ENCODE measurements at places on chromosomes 6 and 20.

GRCh38 chr6:11536795-11537194 lies 754 bp upstream of the TMEM170B start:
- no peak for DNase-seq

- DNase-seq, result no peak
These were observed 312 bp downstream of the TXNDC5 start for GRCh38 chr6:7910298-7910653.

DNA sequence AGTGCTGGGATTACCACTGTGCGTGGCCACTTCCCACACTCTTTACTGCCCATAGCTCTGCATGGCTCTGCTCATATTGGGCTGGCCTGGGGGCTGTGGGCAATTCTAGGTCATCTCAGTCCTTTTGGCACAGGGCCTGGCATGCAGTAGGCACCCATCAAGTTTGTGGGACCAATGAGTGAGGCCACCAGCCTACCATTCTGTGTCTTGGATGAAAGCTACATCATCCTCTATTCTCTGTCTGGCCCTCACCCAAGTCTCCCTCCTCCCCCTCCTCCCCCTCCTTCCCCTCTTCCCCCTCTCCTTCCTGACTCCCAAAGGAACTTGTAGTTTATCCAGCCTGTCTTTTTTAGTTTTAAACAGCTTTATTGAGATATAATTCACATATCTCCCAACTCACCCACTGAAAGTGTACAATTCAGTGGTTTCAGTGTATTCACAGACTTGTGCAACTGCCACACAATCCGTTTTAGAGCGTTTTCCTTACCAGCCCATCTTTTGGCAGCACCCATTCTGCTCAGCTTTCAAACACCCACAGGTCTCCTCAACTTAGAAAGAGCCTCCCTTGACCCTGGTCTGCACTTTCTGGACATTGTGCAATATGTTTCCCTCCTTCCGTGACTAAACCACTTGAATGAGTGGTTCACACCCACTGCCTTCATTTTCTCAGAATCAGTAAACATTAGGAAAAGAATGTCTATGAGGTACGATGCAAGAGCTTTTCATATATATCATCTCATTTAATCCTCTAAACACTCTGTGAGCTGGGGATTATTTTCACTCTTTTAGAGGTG lies 21.5 kb upstream of the MRPS18A start:
- DNase-seq, result no peak

GRCh38 chr6:10413850-10414738 lies 780 bp downstream of the TFAP2A start:
- DNase-seq, result no peak

DNA sequence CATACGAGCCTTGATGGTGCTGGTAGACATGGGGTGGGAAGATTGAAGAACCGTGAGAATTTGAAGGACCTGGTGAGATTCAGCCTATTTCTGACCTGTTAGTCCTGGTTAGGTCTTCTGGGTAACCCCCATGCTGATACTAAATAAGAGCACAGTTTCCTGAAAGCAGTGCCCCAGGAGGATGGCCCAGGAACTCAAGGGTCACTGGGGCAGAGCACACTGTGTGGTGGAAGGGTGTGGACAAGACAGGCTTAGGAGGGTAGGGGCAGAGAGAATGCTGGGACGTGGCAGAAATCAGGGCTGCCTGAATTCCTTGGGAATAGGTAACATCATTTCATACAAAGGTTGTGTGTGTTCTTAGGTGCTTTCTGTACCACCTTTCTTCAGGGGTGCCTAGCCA lies 31.9 kb upstream of the ENPP1 start:
- DNase-seq, result no peak

- DNase-seq, result peak; percentile 70
These were observed 27.1 kb upstream of the SYNCRIP start for GRCh38 chr6:85669735-85670194.

DNA sequence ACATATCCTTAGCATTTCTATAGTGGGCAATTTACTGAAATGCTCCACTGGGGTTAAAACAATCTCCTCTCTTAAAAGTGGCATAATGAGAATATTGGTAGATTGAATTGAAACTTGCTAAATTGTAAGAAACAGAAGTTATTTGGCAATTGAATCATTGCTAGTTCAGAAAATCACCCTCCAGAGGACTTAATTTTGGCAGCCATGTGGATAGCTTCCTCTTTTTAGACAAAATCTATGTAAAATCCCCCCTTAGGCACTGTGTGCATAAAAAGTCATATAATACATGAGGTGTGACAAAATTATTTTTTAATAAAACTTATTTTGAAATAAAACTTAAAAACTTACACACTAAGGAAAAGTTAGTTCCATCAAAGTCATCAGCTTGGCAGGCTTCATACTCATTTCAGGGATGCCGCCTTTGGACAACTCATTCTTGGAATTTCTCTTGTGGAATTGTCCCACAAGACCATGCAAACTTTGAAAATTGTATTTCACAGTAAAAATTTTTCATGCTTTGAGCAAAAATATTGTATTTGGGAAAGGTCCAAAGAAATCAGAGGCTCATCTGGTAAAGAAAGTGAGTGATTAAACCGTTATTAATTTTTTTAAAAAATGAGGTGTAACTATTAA lies 473.0 kb downstream of the BCKDHB start:
- DNase-seq, result no peak

DNA sequence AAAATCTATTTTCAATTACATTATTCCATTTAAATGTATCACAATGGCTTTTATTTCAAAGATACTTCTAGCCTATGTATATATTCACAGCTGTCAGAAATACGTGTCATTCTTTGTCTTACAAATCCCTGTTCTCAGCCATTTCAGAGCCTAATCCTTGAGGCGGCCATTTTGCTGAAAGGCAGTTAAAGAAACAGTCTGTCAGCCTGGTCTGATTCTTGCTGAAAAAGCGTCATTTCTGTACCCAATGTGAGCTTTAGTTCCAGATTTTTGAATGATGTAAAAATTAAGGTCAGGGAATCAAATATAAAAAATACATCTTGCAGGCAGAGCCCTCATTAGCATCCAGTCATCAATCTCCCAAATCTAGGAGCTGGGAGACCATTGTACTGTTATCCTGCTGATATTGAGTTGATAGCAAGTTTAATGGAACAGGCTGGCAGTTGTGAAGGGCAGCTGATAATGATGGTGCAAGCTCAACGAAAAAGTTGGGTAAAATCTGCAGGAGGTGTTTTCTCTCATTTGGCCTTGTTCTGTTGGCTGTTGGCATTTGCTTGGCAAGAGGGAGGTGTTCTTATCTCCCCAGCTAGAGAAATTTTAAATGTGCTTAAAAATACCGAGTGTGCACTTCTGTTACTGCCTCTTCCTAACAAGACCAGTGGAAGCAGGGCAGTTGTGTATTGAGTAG lies 314.8 kb downstream of the SOX4 start:
- no peak for DNase-seq

DNA sequence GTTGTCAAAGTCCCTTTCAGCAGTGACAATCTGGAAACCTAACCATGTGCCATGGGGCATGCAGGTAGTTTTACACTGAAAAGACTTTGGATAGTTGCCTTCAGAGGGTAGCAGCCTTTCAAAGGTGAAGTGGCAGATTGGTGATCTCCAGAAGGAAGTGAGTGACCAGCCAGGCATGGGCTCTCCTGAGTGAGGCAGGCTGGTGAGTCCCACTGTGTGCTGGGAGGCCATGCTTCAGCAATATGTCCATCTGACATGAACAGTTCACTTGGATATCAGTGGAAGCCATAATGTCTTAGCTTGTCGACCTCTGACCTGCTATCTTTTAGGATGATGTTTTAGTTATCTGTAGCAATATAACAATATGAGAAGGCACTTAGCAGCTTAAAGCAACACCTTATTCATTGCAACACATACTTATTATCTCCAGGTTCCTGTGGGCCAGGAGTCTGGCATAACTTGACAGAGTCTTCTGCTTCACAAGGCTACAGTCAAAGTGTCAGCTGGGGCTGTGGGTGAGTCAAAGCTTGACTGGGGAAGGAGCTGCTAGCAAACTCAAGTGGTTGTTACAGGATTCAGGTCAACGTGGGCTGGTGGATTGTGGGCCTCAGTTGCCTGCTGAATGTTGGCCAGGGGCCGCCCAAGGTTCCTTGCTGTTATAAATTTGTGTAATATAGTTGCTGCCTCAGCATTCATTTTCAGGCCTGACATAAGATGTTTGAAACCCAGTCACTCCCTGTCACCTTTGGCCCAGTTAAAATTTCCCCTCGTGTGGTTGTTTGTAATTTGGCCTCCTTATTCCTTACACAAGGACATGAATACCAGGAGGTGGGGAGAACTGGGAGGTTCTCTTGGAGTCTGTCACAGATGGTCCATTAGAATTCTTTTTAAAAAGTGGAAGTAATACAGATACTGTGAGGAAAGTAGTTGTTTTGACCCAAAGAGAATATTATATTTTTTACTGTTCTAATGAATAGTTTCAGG lies 100.2 kb downstream of the UST start:
- no peak for DNase-seq

DNA sequence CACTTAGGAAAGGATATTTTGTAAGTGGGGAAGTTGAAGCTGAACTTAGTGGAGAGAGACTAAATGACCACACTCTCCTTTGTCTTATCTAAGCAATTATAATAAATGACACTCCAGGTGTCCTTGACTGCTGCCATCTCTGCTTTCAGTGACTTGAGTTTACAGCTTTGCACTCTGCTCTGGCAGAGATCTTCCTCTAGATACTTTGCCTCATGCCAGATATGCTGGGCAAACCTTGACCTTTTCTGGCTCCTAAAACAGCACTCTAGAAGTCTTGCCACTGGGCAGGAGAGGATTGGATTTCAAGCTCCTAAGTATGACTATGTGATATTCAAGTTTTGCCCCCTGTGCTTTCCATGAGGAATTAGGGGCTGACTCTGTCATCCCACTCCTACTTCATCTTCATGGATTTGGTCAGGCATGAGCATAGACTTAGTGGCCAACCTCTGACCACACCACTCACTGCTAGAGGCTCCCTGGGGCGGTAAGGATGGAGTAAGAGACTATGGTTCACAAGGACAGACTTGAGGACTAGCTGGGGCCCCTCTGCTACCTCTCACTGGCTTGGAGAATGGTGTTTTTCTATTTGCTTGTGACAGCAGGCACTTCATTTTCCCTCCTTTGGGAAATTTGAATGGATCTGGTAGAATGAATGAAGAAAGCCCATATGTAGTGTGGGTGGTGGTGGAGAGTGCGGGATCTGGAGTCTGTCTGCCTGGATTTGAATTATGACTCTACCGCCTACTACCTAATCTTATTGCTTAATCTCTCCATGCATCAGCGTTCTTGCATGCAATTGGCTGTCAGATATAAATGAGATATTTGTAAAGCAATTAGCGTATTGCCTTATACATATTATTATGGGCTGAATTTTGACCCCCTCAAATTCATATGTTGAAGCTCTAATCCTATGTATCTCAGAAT lies 191.4 kb downstream of the REV3L start:
- DNase-seq, result no peak

DNA sequence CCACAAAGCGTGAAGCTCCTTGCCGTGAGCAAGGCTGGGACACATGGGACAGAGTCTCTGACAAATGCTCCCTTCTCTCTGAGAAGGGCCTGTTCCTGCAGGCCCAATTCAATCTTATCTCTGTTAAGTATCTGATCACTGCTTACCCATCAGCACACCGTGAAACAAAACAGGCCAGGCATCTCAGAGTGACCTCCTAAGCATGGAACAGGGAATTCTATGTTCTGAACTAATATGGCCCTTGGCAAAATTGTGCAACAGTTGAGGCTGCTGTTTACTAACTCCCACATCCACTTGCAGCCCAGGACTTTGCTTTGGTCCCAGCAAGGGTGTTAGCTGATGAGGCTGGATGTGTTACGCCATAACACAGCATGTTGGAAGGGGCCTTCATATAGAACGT lies 79.2 kb downstream of the GCLC start:
- DNase-seq, result no peak

- no peak for DNase-seq
These were observed 17.2 kb upstream of the VNN1 start for GRCh38 chr6:132731086-132731485.
